Activated CD4-positive, alpha-beta T cell treated with anti-CD3 and anti-CD28 coated beads, Interleukin-2, amount 10 ng/mL, durations not matched to agents 24 days and 14 days (primary cell): ENCODE measurements at places on chromosomes 12 and 14. TPM values are rescaled to one million over a fixed set of nuclear protein-coding genes. Genes with fewer than 3 reads are reported as not detected.

DNA sequence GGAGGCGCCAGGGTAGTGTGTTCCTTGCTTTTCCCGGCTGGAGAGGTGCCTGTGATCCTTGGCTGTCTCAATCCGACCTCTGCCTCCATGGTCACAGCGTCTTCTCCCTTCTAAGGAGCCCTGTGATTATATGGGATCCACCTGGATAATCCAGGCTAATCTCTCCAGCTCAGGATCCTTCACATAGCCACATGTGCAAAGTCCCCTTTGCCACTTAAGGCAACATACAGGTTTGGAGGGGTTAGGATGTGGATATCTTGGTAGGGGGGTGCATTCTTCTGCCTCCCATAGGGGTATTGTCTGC, 1.2 kb upstream of the HVCN1 start:
- peaks cover 22% of the 10 kb centered on the region for H3K36me3 ChIP-seq
- no peak for DNase-seq
- H3K27ac ChIP-seq = peak overlapping the region; percentile 96
- H3K4me1 ChIP-seq = peaks cover 43% of the 10 kb centered on the region

DNA sequence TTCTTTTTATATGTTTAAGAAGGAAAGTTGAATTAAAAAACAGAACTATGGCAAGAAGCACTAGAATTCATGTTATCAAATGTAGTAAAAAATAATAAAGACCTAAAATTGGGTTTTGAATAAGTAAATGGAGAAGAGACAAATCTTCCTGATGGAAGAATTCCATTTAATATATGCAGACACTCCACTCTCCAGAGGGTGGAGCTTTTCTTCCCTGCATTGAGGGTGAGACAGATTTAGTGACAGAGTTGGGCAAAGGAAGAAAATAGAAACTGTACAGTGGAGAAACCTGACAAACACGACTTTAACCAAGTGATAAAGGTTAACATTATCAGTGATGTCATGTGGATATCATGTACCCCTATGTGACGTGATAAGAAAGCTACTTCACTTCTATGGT, 217.6 kb downstream of the PRKD1 start:
- no peaks in the 10 kb centered on the region for H3K36me3 ChIP-seq
- H3K27ac ChIP-seq = no peak overlapping the region

DNA sequence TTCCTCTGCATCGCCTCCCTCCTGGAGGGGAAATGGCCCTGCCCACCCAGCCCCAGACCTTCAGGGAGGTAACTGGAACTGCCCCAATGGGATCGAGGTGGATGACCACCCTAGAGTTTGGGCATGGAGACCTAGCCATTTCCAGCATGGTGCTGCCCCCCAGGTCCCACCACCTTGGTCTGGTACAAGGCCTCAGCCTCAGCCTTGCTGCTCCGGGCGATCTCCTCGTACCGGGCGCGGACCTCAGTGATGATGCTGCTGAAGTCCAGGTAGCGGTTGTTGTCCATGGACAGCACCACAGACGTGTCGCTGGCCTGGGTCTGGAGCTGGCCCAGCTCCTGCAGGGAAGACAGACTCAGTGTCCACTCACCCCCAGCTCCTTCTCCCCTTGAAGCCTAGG, 4.4 kb downstream of the KRT78 start:
- DNase-seq = no peak
- no peak overlapping the region for H3K4me3 ChIP-seq
- peaks cover 2% of the 10 kb centered on the region for H3K27me3 ChIP-seq
- no peaks in the 10 kb centered on the region for H3K36me3 ChIP-seq
- peaks cover 3% of the 10 kb centered on the region for H3K4me1 ChIP-seq

The GPRC5A gene
- total RNA-seq = not detected in 2 replicates

The CTSG gene
- not detected in 2 replicates for total RNA-seq

GRCh38 chr12:128914908-128915563, 61.8 kb downstream of the GLT1D1 start:
- H3K4me1 ChIP-seq = peaks cover 43% of the 10 kb centered on the region
- H3K27ac ChIP-seq = peak overlapping the region; percentile 73
- H3K4me3 ChIP-seq = peak overlapping the region; percentile 48
- peak; percentile 91 for DNase-seq
- H3K27me3 ChIP-seq = no peaks in the 10 kb centered on the region

The NELL2 gene
- 20.0 and 27.5 TPM in 2 replicates for total RNA-seq

DNA sequence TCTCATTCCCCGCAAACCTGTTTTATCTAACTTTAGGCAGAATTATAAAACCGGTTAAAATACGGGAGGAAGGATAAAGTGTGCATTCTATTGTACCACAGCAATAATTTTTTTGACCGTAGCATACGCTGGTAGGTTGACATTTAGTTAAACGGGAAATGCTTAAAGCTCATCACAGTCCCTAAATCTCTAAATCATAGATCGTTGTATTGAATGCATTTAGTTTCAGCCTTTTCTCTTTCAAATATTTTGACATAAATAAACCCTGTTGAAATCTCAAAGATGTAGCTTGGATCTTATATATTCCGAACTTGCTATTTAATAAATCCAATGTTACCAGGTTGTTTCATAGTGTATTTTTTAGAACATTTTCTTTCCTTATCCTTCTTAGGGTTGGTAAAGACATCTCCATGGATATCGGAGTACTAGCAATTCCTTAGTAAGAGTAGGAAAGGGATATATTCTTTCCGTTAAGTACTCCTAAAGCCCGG, 798 bp downstream of the CLEC2B start:
- peak overlapping the region; percentile 92 for H3K4me3 ChIP-seq
- H3K36me3 ChIP-seq = peaks cover 14% of the 10 kb centered on the region
- peak overlapping the region; percentile 93 for H3K27ac ChIP-seq
- peaks cover 38% of the 10 kb centered on the region for H3K4me1 ChIP-seq
- DNase-seq = no peak

GRCh38 chr14:94472842-94473241, 3.2 kb downstream of the SERPINA9 start:
- H3K36me3 ChIP-seq = no peaks in the 10 kb centered on the region
- no peaks in the 10 kb centered on the region for H3K27me3 ChIP-seq
- no peaks in the 10 kb centered on the region for H3K4me1 ChIP-seq
- H3K27ac ChIP-seq = no peak overlapping the region
- no peak for DNase-seq
